ENCODE measurements at places on chromosomes 3 and 15.

GRCh38 chr15:99324082-99324620, 72.9 kb downstream of the LRRC28 start:
- DNase-seq, result no peak

GRCh38 chr3:129266651-129267050, 12.0 kb upstream of the HMCES start:
- no peak for DNase-seq

GRCh38 chr3:86785386-86785785, 205.6 kb downstream of the VGLL3 start:
- DNase-seq, result no peak

GRCh38 chr15:39124155-39124552, 456.7 kb upstream of the THBS1 start:
- DNase-seq, result no peak

GRCh38 chr3:32575451-32576113, 4.9 kb upstream of the DYNC1LI1 start:
- DNase-seq, result no peak

GRCh38 chr3:7813365-7813764, 688.3 kb upstream of the LMCD1 start:
- no peak for DNase-seq

All from activated CD8-positive, alpha-beta memory T cell treated with anti-CD3 and anti-CD28 coated beads for 4 hours (primary cell).